ENCODE measurements at places on chromosomes 3 and 15. TPM values are rescaled to one million over a fixed set of nuclear protein-coding genes. Genes with fewer than 3 reads are reported as not detected.

Gene TRAIP
- 1.3 TPM for total RNA-seq

Gene SNTN
- not detected for total RNA-seq

Gene GCNT3
- 0.27 TPM for total RNA-seq

Gene CCR3
- total RNA-seq: not detected

Gene CCDC13
- 8.6 TPM for total RNA-seq

DNA sequence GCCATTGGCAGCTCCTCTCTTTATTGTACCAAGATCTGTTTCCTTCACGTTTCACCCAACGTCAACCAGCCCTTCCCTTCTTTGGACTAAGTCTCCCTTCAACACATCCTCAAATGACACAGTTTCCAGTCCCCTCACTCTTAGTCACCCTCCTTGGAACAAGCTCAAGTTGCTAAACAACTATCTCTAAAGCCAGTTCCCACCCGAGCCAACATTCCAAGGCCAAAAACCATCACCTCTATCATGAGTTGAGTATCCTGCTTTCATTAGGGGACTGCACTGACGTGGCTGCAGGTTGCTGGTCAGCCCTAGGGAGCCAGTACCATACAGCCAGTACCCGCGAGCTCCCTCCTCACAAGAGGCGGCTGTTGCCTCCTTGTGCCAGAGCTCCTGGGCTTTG is 73.8 kb downstream of the LIPC start:
- DNase-seq: peak; percentile 22

DNA sequence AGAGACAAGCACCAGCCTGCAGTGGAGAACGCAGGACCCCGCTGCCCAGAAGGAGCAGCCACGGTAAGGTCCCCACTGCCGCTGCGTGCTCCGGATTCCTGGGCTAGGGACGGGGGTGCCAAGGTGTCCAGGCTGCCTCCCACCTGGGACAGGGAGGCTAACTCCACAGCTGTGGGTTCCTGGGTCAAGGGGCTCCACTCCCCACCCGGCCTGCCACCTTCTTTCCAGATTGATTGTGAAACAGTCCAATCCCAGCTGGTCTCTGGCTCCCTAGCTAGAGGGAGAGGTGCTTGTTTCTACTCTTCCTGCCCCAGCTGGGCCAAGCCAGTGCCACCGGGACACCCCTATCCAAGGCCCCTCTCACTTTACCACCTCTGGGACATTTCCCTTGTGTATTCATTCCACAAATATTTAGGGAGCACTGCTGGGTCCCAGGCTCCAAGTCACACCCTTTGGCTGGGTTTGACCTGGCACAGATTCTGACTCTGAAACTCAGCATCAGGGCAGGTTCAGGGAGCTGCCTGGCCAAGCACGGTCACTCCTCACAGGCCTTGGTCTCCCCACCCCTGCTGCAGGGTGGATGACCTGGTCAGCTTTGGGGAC is 1.9 kb downstream of the PAK6 start:
- DNase-seq: no peak

DNA sequence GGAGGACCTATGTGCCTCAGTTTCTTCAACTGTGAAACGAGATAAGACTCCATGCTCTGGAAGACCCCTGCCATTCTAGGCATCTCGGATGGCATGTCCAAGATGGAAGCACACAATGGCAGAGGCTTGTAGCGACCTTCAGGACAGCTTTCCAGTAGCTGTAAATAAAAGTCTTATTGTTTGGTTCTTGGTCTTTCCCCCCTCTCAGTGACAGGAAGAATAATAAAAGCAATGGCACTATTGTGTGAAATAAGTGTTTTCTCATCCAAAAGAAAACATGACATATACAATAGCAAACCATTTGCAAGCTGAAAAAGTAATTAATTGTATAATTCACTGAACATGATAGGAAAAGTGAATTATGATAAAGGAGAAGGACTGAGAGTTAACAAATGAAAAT is 32.5 kb upstream of the CD47 start:
- no peak for DNase-seq

DNA sequence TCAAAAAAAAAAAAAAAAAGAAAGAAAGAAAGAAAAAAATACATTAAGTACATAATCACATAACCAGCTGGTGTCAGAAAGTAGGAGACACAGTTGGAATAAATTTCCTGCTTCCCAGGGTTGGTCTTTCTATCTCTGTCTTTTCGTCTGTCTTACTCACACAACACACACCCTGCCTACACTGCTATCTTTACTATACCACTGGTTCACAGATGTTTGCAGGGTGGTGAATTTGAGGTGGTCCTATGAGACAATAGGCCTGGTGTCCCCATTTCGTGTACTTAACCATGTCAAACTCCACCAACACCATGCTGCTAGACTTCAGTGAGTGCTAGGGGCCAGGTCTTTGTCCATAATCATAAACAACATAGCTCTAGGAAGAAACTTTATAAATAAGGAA is 17.6 kb upstream of the CD47 start:
- no peak for DNase-seq

- peak; percentile 72 for DNase-seq
Measured at GRCh38 chr15:80977627-80978036, 12.0 kb downstream of the MESD start.

GRCh38 chr15:60420203-60420716 is 22.5 kb upstream of the ANXA2 start:
- no peak for DNase-seq

DNA sequence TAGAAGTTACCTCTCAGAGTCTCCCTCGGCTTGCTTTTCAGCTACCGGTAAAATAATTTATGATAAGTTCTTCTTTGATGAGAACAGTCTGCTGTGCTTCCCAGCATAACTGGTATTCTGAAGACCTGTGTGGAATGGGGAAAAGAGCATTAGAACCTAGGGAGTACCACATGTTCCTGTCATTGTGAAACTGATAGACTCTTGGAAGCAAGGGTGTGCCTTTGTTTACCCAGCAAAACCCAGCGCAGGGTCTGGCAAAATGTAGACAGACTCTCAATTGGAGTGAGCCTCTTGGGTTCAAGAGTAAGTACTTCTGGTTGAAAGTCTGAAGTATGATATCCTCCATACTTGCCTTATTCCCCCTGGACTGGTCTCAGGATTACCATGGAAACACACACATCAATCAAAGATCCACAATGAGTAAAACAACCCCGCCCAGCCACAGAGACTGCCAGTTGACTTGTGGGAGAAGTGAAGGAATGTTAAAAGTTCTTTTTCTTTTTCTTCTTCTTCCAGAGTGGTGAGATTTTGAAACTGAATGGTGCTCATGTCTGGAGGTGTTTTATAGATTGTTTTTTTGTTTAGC is 652.4 kb upstream of the NAALADL2 start:
- DNase-seq: peak; percentile 33

DNA sequence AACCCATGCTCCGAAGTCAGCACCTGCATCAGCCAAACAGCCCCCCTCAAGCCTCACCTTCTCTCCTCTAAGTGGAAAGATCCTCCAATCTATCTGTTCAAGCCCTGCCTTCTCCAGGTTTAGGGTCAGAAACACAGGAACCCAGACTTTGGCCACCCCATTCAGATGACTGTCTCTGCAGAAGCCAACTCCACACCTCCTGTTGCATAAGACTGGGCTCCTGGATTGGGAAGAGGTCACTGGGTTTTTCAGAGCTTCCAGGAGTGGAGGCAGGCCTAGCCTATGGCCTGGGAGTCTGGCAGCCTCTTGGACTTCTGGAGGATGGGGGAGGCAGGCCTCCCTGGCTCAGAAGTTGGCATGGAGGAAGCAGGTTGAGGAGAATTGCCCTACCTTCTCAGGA is 21.5 kb downstream of the CCDC33 start:
- DNase-seq: no peak

DNA sequence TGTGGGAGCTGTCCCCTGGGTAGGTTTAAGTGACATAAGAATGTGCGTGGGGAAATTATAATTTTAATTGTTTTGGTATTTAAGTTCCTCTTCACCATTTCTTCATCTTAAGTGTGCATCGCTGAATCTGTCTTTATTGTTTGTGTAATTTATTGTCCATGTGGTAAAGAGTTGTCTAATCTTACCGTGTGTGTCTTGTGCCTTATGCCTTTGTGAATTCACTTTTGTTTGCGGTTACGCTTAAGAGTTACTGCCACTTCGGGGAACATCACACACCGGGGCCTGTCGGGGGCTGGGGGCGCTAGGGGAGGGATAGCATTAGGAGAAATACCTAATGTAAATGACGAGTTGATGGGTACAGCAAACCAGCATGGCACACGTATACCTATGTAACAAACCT is 767 bp downstream of the WDR48 start:
- DNase-seq: no peak

DNA sequence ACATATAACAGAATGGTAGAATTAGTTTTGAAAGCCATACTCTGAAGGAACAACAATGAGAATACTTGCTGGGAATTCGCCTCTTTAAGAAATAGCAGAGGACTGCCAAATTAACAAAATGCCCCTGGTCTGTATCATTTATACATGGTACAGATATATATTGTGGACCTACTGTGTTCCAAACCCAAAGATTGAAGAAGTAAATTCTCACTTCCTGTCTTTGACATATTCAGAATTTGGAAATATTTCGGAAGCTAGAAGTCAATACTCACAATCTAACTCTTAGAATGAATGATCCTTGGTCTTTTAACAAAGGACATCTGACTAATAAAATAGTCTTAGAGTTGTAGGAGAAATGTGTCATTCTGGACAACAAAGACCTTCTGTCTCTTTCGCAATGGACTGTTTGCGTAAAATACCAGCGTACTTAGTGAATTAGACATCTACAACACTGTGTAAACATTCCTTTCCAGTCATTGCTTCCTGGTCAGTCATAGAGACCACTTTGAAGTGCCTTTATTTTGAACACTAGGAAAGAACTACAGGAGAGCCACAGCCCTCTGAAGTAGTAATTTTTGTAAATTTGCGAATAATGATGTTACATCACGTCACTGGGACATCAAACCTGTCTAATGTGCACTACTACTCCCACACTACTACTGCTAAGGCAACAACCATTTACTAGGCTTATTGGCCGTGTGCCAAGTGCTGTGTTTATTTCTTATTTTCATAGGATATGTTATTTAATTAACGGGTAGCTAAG is 68.0 kb downstream of the CHL1 start:
- peak; percentile 51 for DNase-seq

DNA sequence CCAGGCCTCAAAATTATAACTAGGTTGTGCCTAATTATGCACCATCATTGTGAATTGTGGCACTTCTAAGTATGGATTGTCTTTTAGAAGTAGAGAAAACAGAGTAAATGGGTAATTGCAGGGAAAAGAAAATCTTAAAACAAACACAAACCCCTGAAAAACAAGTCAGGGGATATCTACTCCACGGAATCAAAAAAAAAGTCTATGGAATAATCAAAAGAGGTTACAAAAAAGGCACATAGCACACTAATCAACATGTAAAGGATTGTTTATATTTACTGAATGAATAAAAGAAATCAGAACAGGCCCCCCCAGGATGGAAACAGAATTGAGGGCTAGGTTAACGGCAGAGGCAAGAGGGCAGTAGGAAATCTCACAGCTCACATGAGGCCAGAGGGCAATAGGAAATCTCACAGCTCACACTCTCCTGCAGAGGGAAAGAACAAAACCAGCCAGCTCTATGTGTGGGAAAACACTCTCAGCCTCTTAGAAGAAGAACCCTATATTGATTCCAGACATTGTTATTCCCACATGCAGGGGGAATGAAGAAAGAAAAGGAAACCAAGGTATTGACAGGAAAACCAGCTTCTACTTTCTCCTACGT is 72.7 kb upstream of the FNDC3B start:
- no peak for DNase-seq

GRCh38 chr3:166114448-166114847 is 277.2 kb upstream of the BCHE start:
- DNase-seq: no peak

- DNase-seq: peak; percentile 40
Measured at GRCh38 chr3:149085828-149086231, 503 bp downstream of the HLTF start.

DNA sequence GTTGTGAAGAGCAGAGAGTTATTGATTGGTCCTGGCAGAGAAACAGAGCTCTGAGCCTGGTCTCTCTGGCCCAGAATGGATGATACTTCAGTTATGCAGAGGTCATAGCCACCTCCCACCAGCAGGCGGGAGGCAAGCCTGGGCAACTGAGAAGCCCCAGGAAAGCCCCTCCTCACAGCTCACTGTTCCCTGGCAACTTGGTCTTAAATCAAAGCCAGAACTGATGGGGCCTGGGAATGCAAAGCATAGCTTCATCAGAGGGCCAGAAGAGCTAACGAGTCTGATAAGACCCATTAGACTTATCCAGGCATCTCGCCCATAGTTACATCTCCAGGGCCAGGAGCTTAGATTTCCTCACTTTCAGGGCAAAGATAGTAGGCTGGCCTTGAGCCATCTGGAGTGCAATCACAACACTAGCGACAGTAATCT is 5.5 kb upstream of the COLQ start:
- DNase-seq: peak; percentile 88
